ENCODE measurements at places on chromosomes 13 and 19. TPM values are rescaled to one million over a fixed set of nuclear protein-coding genes. Genes with fewer than 3 reads are reported as not detected.
A peak's percentile ranks its signal among the peaks of the same experiment; 100 is the strongest.

Gene FFAR1
- total RNA-seq: not detected

Gene METTL21C
- total RNA-seq: 0.31 TPM

Gene KLK13
- total RNA-seq: 0.56 TPM

Gene NCAN
- 35.3 TPM for total RNA-seq

Gene PABPC3
- 0.23 TPM for total RNA-seq

Gene JUNB
- 17.8 TPM for total RNA-seq

Gene CCL25
- 1.3 TPM for total RNA-seq

Gene NOVA2
- total RNA-seq: 13.5 TPM

Gene ZNF541
- total RNA-seq: 0.24 TPM

Gene PCP2
- 0.32 TPM for total RNA-seq

Gene SELENOV
- 0.27 TPM for total RNA-seq

Gene SBSN
- total RNA-seq: 0.73 TPM

Gene MYO16
- total RNA-seq: 0.27 TPM

Gene NALCN
- 19.5 TPM for total RNA-seq

- ATAC-seq: no peak
Measured at GRCh38 chr19:16668176-16668575, 7.2 kb downstream of the TMEM38A start.

GRCh38 chr13:43139211-43139610, 115.8 kb downstream of the DNAJC15 start:
- no peak for ATAC-seq

GRCh38 chr19:18122860-18123795, 25.6 kb downstream of the MAST3 start:
- no peak for ATAC-seq

- no peak for ATAC-seq
Measured at GRCh38 chr13:52451135-52451804, 836 bp upstream of the VPS36 start.

DNA sequence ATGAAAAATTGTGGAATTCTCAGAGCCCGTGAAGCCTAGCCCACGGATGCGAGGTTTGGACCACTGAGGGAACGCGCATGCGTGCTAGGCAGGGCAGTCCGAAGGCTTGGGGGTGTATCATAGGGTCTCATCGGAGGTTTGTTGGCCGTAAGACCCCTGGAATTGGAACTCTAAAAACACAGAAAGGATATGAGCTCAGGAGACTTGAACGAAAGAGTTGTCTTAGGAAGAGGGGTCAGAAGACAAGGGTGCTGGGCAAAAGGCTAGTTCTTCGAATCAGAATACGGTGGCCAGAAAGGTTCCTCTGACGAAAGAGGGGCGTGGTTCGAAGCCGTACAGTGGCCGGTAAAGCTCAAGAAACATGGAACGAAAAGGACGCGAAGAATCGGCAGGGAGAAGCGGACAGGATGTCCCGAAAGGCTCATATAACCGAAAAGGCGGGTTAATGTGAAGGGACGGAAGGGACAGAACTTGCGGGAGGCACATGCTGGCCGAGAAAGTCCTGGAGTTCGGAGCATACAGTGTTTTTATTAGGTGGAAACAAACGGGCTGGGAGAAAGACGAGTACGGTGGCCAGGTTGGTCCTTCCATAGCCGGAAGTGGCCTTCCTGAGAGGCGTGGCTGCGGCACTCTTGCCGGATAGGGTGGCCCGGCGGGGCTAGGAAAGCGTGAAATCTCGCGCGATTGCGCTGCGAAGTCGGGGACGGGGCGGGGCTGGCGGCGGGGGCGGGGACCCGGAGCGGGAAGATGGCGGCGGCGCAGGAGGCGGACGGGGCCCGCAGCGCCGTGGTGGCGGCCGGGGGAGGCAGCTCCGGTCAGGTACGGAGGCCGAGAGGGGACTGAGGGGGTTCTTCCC, at the start of gene CLPTM1:
CLPTM1 (plus strand) TSS at position 732 of the 856 bp plus-strand sequence; CDS start at position 748, 16 bp downstream.
- peak; percentile 94 for ATAC-seq

DNA sequence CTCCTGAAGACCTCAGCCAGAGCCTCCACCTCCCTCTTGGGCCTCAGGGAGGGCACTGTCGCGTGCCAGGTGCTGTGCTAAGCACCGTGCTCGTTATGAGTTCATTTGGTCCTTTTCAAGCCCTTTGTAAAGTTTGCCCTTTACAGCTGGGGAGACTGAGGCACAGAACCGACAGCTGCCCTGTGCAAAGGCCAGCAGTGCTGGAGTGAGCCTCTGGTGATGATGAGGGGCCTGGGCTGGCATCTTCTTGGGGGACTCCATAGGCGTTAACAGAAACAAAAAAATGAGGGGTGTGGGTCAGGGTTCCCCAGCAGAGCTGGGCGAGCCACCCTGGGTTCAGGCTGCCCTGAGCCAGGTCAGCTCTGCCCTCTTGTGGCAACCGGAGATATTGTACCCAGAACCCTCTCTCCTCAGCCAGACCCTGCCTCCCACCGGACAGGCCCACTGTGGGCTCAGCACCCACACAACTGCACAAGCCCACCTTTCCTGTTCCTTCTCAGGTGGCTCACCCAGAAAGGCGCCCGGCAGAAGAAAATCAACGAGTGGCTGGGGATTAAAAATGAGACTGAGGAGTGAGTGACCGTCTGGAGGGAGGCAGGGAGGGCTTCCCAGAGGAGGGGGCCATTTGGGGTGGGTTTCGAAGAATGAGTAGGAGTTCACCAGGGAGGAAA, 5.5 kb upstream of the IFI30 start:
- peak; percentile 71 for ATAC-seq

GRCh38 chr13:28819735-28820098, 422 bp upstream of the MTUS2 start:
- ATAC-seq: peak; percentile 96

GRCh38 chr13:71912524-71912923, 45.5 kb upstream of the DACH1 start:
- ATAC-seq: no peak

- no peak for ATAC-seq
Measured at GRCh38 chr19:13154911-13155471, 4.8 kb downstream of the IER2 start.

GRCh38 chr19:13026462-13027370, 31.4 kb downstream of the NFIX start:
- no peak for ATAC-seq

DNA sequence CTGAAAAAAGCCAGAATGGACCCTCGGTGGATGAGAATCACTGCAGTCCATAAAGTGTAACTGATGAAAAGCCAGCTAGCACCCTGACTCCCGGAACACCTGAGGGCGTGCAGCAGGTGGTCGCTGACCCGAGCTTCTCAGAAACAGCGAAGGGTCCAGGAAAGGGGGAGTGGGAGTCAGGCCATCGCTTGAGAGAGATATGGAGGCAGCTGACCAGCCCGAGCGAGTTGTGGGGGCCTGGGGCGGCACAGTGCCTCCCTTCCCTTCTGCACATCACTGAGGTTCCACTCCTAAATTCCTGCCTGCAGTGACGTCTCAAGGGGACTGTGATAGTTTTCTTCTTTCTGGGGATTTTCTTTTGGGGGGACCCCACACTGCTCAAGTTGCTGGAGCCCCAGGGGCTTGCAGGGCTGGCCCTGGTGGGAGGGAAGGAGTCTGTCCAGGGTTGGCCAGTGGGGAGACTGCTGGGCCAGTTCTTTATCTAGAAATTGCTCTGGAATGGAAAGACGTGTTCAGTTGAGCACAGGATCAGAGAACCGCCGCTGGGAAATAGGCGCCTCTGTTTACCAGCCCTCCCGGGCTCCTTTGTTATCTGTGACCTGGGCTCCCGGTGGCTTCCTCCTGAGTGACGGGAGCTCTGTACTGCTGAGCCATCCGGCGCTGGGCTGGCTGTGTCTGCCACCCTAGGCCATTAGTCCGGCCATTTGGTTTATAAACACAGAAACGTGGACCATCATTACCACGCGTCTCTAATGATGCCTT, 71.3 kb downstream of the RAB20 start:
- no peak for ATAC-seq

DNA sequence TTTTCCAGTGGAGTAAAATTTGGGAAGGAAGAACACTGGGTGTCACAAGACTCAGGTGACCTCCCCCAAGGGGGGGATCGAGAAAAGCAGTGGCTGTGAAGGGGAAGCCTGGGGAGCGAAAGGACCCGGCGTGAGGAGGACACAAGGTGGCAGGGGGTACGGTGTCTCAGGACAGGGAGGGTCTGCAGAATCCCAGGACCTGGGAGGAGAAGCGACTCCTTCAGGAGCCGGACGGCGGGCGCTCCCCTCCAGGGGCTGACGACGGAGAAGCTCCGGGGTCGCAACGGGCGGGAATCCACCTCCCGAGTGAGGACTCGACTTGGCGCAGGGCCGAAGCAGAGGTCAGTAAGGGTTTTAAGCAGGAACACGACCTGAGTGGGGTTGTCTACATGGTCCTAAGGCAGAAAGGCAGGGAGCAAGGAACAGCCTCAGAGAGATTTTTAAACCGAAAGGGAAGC, 529 bp downstream of the ZNF836 start:
- ATAC-seq: peak; percentile 66

GRCh38 chr19:11377237-11377636, 2.8 kb downstream of the SWSAP1 start:
- no peak for ATAC-seq

DNA sequence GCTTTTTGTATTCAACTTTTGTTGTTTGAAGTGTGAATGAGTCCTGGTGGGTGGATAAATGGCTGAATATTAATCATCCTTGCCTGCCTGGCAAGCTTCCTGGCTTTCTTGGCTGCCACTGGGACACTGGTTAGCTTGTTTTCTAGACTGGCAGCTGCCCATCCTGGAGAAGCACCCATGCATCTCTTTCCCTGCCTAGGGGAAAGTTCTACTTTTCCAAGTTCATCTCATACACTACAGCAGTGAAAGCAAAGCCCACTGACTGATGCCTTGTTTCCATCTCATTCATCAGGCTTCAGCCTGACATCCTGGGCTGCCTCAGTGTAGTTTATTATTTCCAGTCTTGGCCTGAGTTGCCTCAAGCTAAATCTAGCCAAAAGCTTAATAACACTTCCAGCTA, 244.8 kb downstream of the PCDH20 start:
- no peak for ATAC-seq

DNA sequence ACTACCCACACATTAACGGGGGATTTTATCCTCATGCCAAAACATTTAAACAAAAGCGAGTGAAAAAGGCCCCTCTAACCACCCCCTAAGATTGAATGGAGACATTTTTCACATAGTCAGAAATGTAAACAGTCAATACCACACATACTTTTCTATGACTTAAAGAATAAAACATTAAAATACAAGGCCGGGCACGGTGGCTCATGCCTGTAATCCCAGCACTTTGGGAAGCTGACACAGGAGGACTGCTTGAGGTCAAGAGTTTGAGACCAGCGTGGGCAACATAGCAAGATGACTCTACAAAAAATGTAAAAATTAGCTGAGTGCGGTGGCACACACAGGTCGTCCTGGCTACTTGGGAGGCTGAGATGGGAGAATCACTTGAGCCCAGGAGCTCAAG, 47.3 kb downstream of the MPHOSPH8 start:
- no peak for ATAC-seq

DNA sequence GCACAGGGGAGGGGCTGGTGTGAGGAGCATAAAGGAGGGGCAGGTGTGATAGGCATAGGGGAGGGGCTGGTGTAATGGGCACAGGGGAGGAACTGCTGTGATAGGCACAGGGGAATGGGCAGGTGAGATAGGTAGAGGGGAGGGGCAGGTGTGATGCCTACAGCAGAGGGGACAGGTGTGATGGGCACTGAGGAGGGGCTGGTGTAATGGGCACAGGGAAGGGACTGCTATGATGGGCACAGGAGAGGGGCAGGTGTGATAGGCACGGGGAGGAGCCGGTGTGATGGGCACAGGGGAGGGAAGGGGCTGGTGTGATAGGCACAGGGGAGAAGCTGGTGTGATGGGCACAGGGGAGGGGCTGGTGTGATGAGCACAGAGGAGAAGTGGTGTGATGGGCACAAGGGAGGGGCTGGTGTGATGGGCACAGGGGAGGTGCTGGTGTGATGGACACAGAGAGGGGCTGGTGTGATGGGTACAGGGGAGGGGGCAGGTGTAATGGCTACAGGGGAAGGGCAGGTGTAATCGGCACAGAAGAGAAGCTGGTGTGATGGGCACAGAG, 39.5 kb upstream of the POP4 start:
- no peak for ATAC-seq

DNA sequence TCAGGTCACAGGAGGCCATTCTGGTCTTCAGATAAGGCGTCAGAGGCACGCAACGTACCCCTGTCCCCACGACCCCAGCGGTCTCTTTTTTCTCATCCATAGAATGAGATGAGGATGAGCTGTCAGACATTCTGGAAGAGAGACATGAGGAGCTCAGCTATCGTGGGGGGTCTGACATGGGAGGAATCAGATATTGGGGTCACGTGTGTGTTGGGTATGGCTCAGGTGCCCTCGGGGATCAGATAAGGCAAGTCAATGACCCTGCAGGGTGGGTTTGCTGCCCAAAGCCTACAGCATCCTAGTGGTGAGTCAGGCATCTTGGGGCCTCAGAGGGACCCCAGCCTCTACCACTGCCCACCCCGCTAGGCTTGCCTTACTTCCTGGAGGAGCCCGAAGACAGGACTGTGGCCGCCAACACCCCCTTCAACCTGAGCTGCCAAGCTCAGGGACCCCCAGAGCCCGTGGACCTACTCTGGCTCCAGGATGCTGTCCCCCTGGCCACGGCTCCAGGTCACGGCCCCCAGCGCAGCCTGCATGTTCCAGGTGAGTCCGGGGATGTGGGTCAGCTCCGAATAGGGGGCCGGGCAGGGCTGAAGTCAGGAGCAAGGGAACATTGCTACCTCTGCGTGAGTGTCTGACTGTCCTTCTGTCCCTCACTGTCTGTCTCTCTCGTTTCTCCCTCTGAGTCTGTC, 2.6 kb downstream of the AXL start:
- no peak for ATAC-seq

Data from motor neuron (in vitro differentiated cells).